ENCODE measurements at places on chromosomes 5 and 9. TPM values are rescaled to one million over a fixed set of nuclear protein-coding genes. Genes with fewer than 3 reads are reported as not detected.

- no peak overlapping the region for H3K27ac ChIP-seq
- no peaks in the 10 kb centered on the region for H3K27me3 ChIP-seq
- H3K36me3 ChIP-seq: no peaks in the 10 kb centered on the region
- DNase-seq: no peak
These were observed 58.2 kb upstream of the DPYSL3 start for GRCh38 chr5:147567917-147568598.

CD72 gene
- 15.3 TPM for total RNA-seq

DNA sequence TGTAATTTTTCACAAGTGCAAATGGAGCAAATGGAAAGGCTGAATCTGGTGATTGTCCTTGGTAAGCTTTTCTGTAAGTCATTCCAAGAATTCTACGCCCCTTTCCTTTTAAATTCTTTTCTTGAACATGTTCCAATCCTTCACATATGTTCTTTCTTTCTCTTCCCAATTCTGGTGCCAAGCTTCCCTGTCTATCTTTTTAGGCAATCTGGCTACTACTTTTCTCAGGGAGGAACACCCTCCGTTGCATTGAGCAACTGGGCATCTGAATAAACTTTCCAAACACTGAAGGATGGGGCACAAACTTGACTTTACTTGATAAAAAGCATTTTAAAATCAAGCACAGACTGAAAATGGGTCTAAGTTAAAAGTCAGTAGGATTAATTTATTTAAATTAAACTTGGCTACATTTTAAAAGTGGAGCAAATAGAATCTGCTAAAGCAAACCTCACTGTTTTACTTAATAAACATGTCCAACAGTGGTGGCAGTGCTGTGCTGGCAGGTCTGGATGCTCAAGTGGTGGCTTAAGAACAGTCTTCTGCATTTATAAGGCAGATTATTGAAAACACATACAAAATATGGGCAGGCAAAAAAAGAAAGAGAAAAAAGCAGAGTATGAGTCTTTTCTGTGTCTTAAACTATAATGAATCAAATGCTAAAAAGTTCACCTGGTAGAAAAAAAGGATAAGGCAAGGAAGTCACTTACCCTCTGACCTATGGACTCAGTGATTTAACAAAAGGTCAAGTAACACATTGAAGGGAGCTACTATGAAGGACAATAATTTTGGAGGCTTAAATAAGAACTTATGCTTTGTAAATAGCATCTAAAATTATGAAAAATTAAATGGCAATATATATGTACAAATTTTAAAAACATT, 5.4 kb downstream of the ELL2 start:
- peaks cover 8% of the 10 kb centered on the region for H3K36me3 ChIP-seq
- DNase-seq: no peak
- no peak overlapping the region for H3K4me3 ChIP-seq
- H3K27me3 ChIP-seq: no peaks in the 10 kb centered on the region
- no peak overlapping the region for H3K27ac ChIP-seq

KIF24 gene
- total RNA-seq: 6.6 TPM

DNA sequence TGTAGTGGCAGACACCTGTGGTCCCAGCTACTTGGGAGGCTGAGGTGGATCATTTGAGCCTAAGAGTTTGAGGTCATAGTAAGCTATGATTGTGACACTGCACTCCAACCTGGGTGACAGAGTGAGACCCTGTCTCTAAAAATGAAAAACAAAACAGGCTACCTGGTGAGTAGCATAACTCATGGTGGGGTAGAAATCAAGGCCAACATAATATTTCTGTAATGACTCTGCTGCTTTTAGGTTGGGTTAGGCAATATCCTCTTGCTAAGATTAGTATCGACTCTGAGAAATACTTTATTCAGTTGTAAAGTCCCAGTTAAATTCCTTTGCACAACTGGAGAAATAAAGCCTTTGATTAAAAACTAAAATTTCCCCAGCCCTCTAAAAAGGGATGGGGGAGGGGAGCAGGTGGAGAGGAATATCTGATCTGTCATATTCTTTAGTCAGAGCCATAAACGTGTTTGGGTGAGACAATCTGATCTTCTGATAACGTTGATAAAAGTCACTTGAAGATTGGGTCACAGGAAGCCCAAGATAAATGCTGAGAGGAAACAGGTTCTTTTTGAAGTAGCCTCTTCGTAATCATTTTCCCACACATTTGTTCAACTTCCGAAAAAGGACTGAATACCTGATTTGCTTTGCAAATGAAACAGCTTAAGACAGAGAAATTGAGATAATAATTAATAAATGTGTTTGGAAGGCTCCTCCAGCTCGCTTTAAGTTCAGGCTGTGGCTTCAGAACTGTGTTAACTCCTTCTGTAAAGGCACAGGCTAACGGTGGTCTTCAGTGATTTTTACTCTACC, 14.9 kb downstream of the IL4 start:
- no peak for DNase-seq
- H3K27me3 ChIP-seq: no peaks in the 10 kb centered on the region
- peaks cover 18% of the 10 kb centered on the region for H3K36me3 ChIP-seq
- H3K4me1 ChIP-seq: peaks cover 44% of the 10 kb centered on the region
- H3K27ac ChIP-seq: peak overlapping the region; percentile 88
- H3K4me3 ChIP-seq: peak overlapping the region; percentile 48

DNA sequence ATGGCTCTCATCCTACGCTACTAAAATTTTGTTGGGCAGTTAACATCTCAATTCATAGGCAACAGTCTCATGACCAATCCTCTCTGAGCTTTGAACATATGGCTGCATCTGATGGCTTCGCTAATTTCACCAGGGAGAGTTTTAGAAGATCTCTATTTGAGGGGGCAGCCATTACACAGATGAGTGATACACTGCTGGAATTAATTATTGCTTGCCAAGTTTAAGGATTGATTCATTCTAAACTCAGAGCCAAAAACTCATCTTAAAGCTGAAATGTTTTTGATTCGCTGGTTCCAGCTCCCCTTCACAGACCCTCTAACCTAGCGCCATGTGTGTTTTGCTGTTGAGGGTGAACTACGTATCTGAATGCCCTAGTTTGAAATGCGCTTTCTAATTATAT, 519.9 kb upstream of the WWC1 start:
- no peaks in the 10 kb centered on the region for H3K36me3 ChIP-seq
- no peak overlapping the region for H3K4me3 ChIP-seq
- H3K4me1 ChIP-seq: no peaks in the 10 kb centered on the region
- no peak overlapping the region for H3K27ac ChIP-seq
- H3K27me3 ChIP-seq: no peaks in the 10 kb centered on the region

CTSV gene
- total RNA-seq: 0.33 TPM

- H3K36me3 ChIP-seq: peaks cover 2% of the 10 kb centered on the region
- H3K4me3 ChIP-seq: no peak overlapping the region
- no peak for DNase-seq
- H3K27me3 ChIP-seq: no peaks in the 10 kb centered on the region
- no peak overlapping the region for H3K27ac ChIP-seq
- H3K4me1 ChIP-seq: no peaks in the 10 kb centered on the region
These were observed 141.1 kb upstream of the IRX2 start for GRCh38 chr5:2892466-2893000.

PCDHB13 gene
- not detected for total RNA-seq

DNA sequence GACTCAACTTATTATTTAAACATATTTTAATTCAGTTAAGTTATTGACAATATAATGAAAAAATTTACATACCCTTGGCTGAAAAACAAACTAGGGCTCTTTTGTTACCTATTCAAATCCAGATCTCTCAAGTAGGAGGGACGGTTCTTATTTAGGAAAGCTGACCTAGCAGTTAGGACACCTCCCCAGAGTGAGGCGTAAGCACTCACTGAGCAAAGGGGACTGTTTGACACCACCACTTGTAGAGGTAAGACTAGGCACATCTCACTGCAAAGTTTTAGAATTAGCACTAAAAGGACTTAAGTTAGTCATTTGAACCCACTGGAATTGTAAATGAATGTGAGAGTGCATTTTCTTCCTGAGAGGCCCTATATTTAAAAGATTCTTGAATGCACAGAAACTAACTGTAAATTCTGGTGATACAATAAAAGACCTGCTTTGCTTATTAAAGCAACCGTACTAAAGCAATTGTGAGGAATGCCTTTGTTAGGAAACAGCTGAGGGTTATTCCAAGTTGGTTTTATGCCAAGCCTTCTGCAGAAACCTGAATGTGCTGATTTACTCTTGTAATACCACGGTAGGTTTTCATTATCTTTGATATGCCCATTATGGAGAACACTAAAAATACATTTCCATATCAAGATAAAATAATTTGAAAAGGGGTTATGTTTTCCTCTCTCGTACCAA, 16.2 kb downstream of the HACD4 start:
- H3K27ac ChIP-seq: no peak overlapping the region
- H3K27me3 ChIP-seq: no peaks in the 10 kb centered on the region
- H3K36me3 ChIP-seq: peaks cover 61% of the 10 kb centered on the region
- H3K4me1 ChIP-seq: peaks cover 2% of the 10 kb centered on the region
- H3K4me3 ChIP-seq: no peak overlapping the region

DNA sequence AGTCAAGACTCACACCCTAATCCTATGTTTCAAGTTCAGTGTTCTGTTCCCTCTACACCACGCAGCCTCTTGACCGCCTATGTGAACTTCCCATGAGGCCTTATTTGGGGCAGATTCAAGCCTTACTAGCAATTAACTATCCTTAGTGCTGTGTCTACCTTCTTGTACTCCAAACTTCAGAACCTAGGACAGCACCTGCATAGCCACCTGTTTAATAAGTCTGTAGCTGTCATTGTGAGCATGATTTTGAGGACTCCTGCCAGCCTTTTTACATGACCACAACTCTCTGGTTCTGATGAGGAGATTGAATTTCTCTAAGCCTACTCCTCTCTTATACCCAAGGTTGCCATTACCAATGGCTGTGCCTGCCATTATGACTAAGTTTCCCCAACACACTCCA, 50.8 kb upstream of the PCSK1 start:
- H3K4me3 ChIP-seq: no peak overlapping the region
- H3K4me1 ChIP-seq: no peaks in the 10 kb centered on the region
